ENCODE measurements at places on chromosomes 3 and 15.
A peak's percentile ranks its signal among the peaks of the same experiment; 100 is the strongest.

DNA sequence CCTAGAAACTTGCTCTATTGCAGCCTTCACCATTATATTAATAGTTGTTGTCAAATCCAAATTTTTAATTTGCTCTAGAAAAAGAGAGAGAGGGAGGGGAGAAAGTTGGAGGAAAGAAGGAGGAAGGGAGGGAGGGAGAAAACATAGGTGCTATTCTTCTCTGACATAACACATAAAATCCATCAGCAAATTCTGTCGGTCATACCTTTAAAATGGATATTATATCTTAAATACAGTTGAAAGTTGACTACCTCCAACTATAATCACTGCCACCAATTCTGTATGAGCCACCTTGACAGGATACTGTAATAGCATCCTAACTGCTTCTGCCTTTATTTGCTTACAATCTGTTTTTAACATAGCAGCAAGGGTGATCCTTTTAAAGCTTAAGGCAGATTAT is 314.7 kb upstream of the ALCAM start:
- no peak for DNase-seq

DNA sequence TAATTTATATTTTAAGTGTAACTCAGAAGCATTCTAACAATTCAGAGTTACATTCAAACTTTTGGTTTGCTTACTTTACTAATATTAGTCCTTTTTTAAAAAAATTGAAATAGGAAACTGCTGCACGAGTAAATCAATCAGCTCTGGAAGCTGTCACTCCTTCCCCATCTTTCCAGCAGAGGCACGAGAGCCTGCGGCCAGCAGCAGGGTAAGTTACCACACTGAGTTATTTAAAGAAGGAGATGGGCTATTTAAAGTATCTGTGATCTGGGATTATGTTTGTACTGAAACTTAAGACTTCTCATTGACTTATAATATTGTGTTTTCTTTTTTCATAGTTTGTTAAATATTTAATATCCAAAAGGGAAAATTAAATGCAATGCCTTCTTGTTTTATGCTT is 29.3 kb downstream of the APPL1 start:
- no peak for DNase-seq

GRCh38 chr15:41284427-41285177 is 47.8 kb downstream of the OIP5 start:
- DNase-seq, result no peak

DNA sequence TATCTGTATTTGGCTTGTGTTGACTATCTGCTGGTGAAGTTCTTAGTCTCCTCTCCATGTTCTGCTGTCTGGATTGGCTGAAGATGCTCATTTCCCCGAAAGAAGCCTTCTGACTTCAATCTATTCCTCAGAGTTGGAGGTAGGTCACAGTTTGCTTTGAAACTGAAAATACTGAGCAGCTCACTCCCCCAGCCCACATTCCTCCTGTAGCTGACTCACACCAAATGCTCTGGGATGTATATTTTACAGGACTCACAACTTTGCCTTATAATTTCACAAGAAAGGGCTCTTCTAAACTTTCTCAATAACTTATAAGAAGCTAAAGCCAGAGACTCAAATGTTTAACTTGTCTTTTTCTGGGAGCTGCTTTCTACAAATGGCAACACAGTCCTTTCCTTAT is 36.3 kb upstream of the SNX4 start:
- peak; percentile 35 for DNase-seq

DNA sequence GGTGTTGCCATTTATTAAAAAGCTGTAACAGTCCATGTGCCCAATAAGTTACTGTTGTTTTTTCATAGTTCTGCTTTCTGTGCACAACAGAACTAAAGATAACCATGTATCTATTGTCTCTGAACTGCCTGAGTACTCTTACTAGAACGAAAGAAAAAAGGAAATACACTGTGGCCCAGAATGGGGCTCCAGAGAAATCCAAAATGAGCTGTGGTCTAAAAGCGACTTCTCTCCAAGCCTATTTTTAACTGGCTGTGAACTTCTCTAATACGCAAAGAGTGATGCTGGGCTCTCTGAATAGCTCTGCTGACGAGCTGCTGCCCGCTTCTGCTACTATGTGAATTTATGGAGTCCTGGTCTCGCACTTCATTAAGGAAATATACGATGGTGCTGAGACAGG is 56.2 kb upstream of the LPP start:
- DNase-seq, result no peak

- no peak for DNase-seq
These were observed 618 bp downstream of the PARL start for GRCh38 chr3:183884097-183884426.

DNA sequence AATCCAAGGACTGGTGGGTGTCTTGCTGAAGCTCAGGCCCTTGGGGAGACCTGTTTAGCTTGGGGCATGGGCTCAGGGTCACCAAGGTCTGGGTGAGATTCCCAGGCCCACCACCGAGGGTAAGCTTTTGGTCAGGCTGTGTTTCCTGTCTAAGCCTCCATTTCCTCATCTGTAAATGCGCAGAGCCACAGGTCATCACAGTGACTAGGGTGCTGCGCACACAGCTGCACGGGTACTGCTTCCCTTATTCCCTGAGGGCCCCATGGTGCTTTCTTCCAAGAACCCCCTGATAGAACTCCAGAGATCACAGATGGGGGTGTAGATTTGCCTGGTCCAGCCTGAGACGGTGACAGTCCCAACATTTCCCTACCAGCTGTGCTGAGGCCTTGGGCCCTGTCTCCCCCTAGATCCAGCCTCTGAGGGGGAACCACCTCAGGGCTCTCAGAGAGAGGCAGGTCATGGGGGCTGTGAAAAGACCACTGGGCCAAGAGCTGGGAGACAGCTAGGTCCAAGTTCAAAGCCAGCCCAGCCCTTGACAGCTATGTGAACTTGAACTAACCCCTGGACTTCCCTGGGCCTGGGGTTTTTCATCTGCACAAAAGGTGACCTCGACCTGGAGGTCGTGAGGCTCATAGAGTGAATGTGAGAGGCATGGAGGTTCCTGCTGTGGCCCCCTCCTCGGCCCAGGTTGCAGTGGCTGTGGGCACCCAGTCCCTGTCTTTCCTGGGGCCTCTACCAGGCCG is 60.7 kb downstream of the SEMA3G start:
- no peak for DNase-seq

GRCh38 chr3:60448696-60449095 is 802.6 kb downstream of the FHIT start:
- no peak for DNase-seq

DNA sequence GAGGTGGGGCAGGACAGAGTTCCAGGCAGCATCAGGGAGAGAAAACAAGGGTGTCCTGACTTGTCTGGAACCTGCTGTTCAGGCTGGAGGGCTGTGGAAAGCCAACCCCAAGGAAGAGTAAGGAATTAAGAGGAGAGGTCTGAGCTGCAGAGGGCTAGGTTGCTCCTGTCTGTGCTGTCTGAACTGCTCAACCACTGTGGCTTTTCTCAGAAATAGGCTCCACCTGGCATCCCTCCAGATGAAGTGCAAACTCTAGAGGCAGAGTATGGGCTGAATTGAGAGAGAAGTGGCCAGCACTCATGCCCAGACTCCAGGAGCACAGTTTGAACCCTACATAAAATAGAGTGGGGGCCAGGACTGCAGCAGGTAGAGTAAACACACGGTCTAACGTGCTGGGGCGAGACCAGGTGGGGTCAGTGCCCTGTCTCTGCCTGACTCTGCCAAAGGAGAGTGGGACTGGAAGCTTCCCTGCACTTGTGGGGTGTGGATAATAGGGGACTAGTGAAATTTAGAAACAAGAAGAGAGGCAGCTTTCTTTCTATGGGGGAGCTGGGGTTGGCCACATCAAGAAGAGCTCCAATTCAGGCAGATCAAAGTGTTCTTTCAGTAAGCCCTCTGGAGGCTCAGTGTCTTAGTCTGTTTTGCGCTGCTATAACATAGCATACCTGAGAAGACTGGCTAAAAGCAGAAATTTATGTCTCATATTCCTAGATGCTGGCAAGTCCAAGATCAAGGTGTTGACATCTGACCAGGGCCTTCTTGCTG is 28.0 kb upstream of the MNS1 start:
- no peak for DNase-seq

Data from NCI-H226 (cell line).